Jurkat, Clone E6-1 (cell line): ENCODE measurements at places on chromosomes 13 and 19.

GRCh38 chr13:83515268-83516015, 366.8 kb downstream of the SLITRK1 start:
- no peak for DNase-seq

DNA sequence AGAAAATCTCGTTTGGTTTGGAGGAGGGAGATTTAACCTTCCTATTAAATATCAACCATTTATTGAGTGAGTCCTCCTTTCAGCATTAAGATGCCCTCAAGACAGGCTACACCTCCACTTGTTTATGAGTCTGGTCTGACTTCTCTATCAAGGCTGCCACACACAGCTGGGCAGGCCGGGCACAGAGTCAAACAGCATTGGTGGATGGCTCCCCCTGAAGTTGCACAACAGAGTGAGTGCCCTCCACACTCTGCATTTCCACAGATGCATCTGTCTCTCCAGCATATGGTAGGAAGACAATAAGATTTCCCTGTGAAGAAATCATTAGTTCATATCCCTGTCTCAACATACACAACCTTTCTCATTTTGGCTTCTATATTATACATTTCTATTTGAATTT, 31.4 kb downstream of the PHF11 start:
- DNase-seq = no peak

DNA sequence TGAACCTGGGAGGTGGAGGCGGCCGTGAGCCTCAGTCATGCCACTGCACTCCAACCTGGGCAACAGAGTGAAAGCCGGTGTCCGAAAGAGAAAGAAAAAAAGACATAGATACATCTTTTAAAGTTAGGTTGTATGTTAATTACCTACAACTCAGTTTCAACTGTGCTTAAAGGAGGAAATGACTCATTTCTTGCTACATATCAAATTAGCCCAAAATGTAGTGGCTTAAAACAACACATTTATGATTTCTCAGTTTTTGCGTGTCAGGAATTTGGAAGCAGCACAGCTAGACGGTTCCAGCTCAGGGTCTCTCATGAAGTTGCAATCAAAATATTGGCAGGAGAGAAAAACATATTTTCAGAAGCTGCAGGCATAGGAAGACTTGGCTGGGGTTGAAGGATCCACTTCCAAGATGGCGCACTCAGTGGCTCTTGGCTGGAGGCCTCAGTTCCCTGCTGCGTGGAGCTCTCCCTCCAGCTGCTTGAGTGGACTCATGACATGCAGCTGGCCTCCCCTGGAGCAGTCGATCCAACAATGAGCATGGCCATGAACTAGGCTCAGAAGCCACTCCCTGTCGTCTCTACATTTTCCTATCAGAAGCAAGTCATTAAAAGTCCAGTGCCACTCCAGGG, 7.1 kb downstream of the LDLR start:
- no peak for DNase-seq

- DNase-seq = no peak
Measured at GRCh38 chr13:51559946-51560735, 24.1 kb upstream of the WDFY2 start.

GRCh38 chr13:27432611-27433210, 8.3 kb downstream of the GTF3A start:
- no peak for DNase-seq

GRCh38 chr19:51407511-51408131, 9.8 kb downstream of the SIGLEC10 start:
- peak; percentile 59 for DNase-seq

GRCh38 chr13:39036212-39036611, 1.7 kb downstream of the PROSER1 start:
- DNase-seq = no peak
